ENCODE measurements at places on chromosomes 11 and 22. TPM values are rescaled to one million over a fixed set of nuclear protein-coding genes. Genes with fewer than 3 reads are reported as not detected.

The BEST1 gene
- not detected for total RNA-seq

DNA sequence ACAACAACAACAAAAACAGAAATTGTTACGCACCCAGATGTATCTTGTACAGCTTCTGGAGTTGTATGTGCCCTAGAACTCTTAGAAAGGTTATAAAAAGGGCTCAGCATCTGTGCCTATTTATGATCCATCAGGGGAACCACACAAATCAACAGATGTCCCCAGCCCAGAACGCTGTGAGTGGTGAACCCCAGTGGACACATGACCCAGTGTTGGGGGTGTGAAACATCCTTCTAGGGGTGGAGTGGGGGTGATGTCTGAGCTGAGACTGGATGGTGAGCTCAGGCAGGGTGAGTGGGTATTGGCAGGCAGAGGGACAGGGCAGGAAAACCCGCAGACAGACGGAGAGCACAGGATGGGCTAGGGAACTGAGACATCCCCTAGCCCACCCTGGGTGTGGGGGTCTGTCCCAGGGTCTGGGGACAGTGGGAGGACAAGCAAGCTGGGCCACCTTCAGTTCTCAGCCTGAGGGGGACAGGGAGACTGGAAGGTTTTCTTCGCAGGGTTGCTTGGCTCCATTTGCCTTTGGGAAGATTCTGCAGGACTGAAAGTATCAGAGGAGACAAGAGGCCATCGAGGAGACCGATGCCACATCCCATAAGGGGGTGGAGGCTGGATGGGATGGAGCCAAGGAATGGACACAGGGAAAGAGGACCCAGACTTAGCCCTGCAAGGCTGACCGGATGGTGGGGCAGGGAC, 5.8 kb upstream of the EMID1 start:
- peaks cover 3% of the 10 kb centered on the region for H3K36me3 ChIP-seq
- peaks cover 43% of the 10 kb centered on the region for H3K27me3 ChIP-seq
- H3K4me3 ChIP-seq, result no peak overlapping the region
- no peak overlapping the region for H3K27ac ChIP-seq

- H3K27me3 ChIP-seq, result no peaks in the 10 kb centered on the region
- H3K4me1 ChIP-seq, result no peaks in the 10 kb centered on the region
- no peak for DNase-seq
- H3K36me3 ChIP-seq, result no peaks in the 10 kb centered on the region
- H3K4me3 ChIP-seq, result no peak overlapping the region
These were observed 782.9 kb upstream of the API5 start for GRCh38 chr11:42528911-42529310.

- H3K27ac ChIP-seq, result no peak overlapping the region
- H3K36me3 ChIP-seq, result no peaks in the 10 kb centered on the region
- no peak overlapping the region for H3K4me3 ChIP-seq
- no peaks in the 10 kb centered on the region for H3K4me1 ChIP-seq
- DNase-seq, result peak; percentile 18
These were observed 929.0 kb downstream of the BRD1 start for GRCh38 chr22:48898524-48899250.

The TXN2 gene
- 82.6 TPM for total RNA-seq

- peak within 1 kb of the TSS; percentile 81 for H3K4me3 ChIP-seq
- peaks cover 46% of the 10 kb centered on the region for H3K27me3 ChIP-seq
- H3K27ac ChIP-seq, result peak within 1 kb of the TSS; percentile 15
- H3K4me1 ChIP-seq, result peaks cover 15% of the 10 kb centered on the region
These were observed at the start of gene ASRGL1 for GRCh38 chr11:62337303-62338181. Gene ASRGL1 (plus strand): TSS chr11:62337448. CDS start chr11:62337978, 530 bp downstream.

GRCh38 chr22:25362215-25362882, 142.9 kb downstream of the CRYBB2 start:
- peaks cover 3% of the 10 kb centered on the region for H3K36me3 ChIP-seq
- DNase-seq, result peak; percentile 81
- H3K4me3 ChIP-seq, result no peak overlapping the region
- peaks cover 13% of the 10 kb centered on the region for H3K4me1 ChIP-seq
- no peaks in the 10 kb centered on the region for H3K27me3 ChIP-seq

The FIBIN gene
- not detected for total RNA-seq

The ABTB2 gene
- total RNA-seq, result 3.8 TPM

DNA sequence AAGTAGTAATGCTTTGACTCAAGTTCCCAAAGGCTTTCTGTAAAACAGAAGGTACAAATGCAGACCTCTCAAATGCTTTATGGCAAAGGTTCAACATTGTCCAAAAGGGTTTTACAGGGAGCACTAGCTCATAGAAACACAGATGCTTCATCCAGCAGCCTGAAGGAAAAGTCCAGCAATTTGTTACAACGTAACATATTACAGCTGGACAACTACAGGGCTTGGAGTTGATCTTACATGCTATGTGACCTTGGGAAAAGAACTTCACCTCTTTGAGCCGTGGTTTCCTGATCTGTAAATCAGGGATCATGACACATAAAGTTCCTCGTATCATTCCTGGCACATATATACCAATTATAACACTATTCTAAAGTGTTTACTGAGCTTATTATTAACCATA, 84.9 kb downstream of the DDIAS start:
- H3K4me3 ChIP-seq, result no peak overlapping the region
- H3K36me3 ChIP-seq, result peaks cover 13% of the 10 kb centered on the region
- H3K4me1 ChIP-seq, result no peaks in the 10 kb centered on the region
- no peak overlapping the region for H3K27ac ChIP-seq

- no peak overlapping the region for H3K4me3 ChIP-seq
- no peaks in the 10 kb centered on the region for H3K27me3 ChIP-seq
- no peak overlapping the region for H3K27ac ChIP-seq
- H3K36me3 ChIP-seq, result peaks cover 6% of the 10 kb centered on the region
These were observed 39.4 kb upstream of the TTC12 start for GRCh38 chr11:113274713-113275582.

DNA sequence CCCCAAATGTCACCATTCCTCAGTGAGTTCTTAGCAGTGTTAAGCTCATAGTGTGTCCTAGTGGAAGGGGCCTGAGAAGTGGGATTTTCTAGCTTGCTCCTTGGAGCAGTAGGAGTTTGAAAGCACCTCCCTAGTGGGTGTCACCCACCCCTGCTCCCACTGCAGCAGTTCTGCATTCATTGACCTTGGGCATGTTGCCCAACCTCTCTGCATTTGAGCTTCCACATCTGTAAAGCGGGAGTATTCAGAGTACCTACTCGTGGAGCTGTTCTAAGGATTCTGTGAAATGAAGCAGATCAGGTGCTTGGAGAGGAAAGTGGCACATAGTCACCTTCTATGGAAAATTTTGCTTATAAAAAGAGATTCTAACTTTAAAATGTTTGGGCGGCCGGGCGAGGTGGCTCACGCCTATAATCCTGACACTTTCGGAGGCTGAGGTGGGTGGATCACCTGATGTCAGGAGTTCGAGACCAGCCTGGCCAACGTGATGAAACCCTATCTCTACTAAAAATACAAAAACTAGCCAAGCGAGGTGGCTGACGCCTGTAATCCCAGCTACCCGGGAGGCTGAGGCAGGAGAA, 16.9 kb downstream of the LMO2 start:
- H3K36me3 ChIP-seq, result no peaks in the 10 kb centered on the region
- no peak overlapping the region for H3K4me3 ChIP-seq
- DNase-seq, result no peak
- peaks cover 6% of the 10 kb centered on the region for H3K4me1 ChIP-seq
- H3K27ac ChIP-seq, result no peak overlapping the region
- H3K27me3 ChIP-seq, result peaks cover 79% of the 10 kb centered on the region

The TPP1 gene
- total RNA-seq, result 79.3 TPM

The CRYBB2 gene
- not detected for total RNA-seq

GRCh38 chr11:102469196-102469821, 16.7 kb upstream of the TMEM123 start:
- H3K4me3 ChIP-seq, result no peak overlapping the region
- H3K27me3 ChIP-seq, result no peaks in the 10 kb centered on the region
- H3K27ac ChIP-seq, result no peak overlapping the region

DNA sequence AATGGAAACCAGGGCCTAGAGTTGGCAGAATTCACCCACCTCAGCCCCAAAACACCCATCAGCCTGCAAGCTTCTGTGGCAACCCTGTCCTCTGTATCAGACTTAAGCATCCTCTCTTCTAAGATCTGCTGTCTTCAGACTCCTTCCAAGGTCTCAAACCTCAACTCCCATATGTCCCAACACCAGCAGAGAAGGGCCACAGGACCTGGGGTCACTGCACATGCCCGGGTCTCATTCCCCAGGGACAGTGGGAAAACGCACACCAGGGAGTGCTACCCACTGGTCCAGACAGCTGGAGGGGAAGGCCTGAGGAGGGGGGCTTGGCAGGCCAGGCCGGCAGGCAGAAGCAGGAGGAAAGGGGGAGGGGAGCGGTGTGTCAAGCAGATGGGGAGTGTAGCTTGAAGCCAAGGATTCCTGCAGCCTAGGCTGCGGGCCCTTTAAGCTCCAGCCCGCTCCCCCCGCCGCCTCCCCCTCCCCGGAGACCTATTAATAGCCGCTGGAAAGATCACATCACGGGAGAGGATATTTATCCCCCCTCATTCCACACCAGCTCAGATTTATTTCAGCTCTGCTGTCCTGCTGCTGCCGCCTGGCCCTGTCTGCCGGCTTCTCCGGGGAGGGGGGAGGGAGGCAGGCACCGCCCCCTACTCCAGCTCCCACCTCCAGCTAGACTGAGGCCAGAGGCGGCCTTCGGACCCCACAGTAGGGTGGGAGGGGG, 16.7 kb downstream of the BCL9L start:
- no peak overlapping the region for H3K27ac ChIP-seq
- H3K4me3 ChIP-seq, result no peak overlapping the region
- no peak for DNase-seq
- peaks cover 42% of the 10 kb centered on the region for H3K4me1 ChIP-seq

DNA sequence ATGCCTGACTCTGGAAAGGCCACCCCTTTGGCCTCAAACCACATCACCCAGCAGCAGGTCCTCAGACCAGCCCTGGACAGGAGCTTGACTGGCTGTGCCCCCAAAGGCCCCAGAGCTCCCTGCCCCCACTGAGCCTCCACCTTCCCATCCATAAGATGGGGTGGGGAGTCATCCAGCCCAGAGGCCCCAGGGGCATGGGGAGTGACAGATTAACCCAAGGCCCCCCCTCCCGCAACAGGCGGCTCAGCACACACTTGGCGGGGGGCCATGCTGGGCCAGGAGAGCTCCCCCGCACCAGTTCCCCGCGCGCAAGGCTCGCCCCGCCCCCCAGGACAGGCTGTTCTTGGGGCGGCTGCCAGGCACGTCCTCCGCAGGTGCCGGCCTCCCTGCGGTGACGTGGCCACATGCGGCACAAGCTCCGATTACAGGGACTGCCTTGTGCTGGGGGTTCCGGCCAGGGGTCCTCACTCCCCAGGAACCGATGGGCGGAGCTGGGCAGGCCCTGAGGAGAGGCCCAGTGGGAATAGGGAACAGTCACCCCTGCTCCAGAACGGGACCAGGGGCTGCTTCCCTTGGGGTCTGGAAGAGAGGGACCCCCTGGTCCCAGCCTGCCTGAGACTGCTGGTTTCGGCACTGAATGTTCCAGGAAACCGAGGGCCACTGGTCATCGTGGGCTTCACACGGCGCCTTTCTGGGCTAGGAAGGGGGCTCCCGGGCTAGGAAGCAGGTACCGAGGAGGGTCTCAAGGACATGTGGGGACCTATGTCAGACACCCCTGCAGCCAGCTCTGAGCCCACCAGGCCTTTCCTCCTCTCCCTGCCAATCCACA, 5.1 kb upstream of the CDKN1C start:
- no peak overlapping the region for H3K4me3 ChIP-seq
- DNase-seq, result no peak
- H3K27ac ChIP-seq, result no peak overlapping the region
- peaks cover 20% of the 10 kb centered on the region for H3K4me1 ChIP-seq
- peaks cover 14% of the 10 kb centered on the region for H3K27me3 ChIP-seq

DNA sequence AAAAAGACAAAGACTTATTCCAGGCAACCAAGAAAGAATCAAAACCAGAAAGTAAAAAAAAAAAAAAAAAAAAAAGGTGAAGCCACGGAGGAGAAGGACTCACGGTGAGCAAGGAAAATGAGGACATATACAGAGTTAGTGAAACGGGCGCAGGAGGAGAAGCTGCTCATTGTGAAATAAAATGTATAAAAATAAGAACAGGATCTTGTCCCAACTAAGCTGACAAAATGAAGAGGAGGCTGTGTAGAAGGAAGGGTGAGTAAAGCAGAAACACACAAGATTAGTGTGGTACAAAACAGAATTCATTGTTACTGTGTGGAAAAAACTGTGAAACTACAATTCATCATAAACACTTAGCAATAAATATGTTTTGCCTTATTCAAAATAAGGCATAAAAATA, 7.6 kb downstream of the IL17REL start:
- H3K4me3 ChIP-seq, result no peak overlapping the region
- DNase-seq, result no peak
- no peak overlapping the region for H3K27ac ChIP-seq
- H3K27me3 ChIP-seq, result peaks cover 14% of the 10 kb centered on the region
- H3K4me1 ChIP-seq, result peaks cover 2% of the 10 kb centered on the region
- H3K36me3 ChIP-seq, result no peaks in the 10 kb centered on the region

Measured in activated CD8-positive, alpha-beta memory T cell treated with anti-CD3 and anti-CD28 coated beads, Interleukin-2, amount 10 ng/mL, durations not matched to agents 7 days and 5 days (primary cell).